ENCODE measurements at places on chromosomes 11 and 22.

- peak; percentile 16 for DNase-seq
Measured at GRCh38 chr22:50271519-50271970, 1.4 kb upstream of the MAPK11 start.

- no peak for DNase-seq
Measured at GRCh38 chr11:66464916-66465315, 1.8 kb upstream of the PELI3 start.

- DNase-seq, result no peak
Measured at GRCh38 chr11:45942381-45942780, 19.9 kb downstream of the LARGE2 start.

- no peak for DNase-seq
Measured at GRCh38 chr11:73189315-73189714, 28.8 kb upstream of the P2RY2 start.

DNA sequence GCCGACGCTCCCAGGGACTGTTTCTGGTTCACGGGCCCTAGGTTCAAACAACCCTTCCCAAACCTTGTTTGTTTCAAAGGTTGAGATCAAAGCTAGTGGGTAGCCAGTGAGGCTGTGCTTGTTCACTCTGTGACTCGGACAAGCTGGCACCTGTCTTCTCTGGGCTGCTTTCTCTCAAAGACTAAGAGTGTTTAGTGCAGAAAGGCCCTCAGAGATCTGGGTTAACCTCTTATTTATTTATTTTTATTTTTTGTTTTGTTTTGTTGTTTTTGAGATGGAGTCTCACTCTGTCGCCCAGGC is 13.0 kb upstream of the MALAT1 start:
- DNase-seq, result no peak

- DNase-seq, result no peak
Measured at GRCh38 chr11:43756575-43756974, 76.0 kb downstream of the HSD17B12 start.

GRCh38 chr11:17511571-17511970 is 32.6 kb downstream of the USH1C start:
- no peak for DNase-seq

GRCh38 chr11:43267856-43268580 is 43.8 kb upstream of the API5 start:
- DNase-seq, result no peak

DNA sequence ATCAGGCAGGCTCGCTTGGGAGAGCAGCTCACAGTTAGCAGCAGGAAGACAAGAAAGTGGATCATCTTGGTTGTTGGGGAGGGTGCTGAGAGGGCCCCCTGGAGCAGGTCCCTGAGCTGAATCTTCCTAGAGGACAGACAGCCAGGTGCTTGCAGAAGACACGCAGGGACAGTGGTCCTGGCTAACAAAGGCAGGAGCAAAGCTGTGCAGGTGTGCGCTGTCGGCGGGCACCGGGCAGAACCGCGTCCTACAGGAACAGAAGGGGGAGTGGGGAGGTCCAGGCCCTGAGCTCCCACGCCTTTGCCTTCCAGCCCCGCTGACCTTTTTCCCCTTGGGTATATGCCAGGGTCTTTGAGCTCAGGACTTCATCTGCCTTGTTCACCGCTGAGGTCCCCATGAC is 30.1 kb upstream of the PARVB start:
- no peak for DNase-seq

DNA sequence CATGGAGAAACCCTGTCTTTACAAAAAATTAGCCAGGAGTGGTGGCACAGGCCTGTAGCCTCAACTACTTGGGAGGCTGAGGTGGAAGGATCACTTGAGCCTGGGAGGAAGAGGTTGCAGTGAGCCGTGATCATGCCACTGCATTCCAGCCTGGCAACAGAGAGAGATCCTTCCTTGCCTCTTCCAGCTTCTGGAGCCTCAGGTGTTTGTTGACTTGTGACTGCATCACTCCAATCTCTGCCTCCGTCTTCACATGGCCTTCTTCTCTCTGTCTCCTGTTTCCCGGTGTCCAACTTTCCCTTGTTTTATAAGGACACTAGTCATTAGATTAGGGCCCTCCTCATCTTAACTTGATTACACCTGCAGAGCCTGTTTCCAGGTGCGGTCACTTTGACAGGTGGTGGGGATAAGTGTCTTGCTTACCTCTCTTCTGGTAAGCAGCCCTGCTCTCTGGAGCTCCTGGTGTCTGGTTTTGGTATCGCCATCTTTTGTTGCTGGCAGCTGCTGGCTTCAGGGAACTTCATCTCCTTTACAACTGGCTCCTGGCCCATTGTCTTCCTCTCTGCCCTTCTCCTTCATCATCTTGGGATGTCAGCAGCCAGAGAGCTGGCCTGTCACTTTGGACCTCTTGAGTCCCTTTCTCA is 8.2 kb upstream of the USP2 start:
- DNase-seq, result no peak

All from SHP77 treated with DMSO at 0.1 percent for 48 hours (cell line).